ENCODE measurements at places on chromosomes 2 and 18.

GRCh38 chr2:100888601-100889000 lies 68.7 kb downstream of the NPAS2 start:
- no peak for DNase-seq

DNA sequence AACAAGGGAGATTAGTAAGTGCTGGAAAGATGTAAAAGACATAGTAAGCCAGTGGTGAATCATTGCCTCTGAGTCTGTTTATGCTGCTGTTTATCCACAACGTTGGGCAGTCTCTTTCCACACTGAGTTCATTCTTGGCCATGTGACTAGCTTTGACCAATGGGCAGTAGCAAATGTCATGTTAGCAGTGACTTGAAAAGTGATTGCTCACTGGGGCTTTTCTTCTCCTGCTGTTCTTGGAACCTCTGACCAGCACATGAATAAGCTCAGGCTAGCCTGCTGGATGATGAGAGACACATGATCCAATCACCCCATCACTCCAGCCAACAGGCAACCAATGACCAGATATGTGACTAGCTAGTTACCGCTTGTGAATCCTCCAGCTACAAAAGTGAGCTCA lies 360.4 kb downstream of the SLC4A3 start:
- DNase-seq = no peak

DNA sequence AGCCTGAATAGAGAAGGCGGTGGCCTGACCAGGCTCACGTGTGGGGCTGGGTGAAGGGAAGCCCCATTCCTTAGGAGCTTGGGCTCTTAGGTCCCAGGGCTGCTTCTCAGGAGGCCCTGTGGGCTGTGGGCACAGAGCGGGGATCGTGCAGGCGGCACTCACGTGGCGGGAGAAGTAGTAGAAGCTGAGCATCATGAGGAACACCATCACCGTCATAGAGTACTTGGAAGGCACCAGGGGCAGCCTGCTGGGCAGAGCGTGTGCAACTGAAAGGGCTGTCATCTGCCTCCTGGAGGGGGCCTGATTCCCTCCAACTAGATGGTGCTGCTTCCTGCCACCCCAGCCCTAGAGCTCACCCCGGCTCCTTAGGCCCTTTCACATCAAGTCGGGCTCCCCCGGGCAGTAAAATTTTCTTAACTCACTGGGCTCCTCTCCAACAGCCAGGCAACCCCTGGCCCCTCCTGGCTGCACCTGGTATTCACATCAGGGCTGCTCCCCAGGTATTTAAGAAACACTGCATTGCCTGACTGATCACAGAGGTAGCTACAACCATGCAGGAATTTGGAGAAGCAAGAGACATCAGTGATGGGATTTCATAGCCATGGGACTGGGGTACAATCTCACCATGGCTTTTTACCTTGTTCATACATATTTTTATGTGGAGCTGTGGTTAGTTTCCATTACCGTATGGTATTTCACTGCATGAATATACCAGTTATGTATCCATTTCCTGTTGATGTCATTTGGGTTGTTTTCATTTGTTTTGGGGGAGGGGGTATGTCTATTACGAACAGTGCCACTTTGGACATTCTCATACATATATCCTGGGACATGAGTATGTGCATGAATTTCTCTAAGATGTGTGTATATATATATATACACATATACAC lies 32.9 kb downstream of the CENPO start:
- DNase-seq = no peak

DNA sequence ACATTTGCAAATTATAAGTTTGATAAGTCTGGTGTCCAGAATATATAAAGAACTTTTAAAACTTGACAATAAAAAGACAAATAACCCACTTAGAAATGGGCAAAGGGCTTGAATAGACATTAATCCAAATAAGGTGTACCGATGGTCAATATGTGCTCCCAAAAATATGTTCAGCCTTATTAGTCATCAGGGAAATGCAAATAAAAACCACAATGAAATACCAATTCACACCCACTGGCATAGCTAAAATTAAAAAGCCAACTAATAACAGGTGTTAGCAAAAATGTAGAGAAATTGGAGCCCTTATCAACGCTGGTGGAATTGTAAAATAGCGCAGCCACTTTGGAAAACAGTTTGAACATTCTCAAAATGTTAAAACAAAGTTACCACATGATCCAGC lies 79.0 kb upstream of the SCG2 start:
- no peak for DNase-seq

GRCh38 chr2:10170256-10170655 lies 47.7 kb downstream of the RRM2 start:
- DNase-seq = peak; percentile 48

- no peak for DNase-seq
Observed at GRCh38 chr2:194494401-194494800, 1162.6 kb upstream of the SLC39A10 start.

- no peak for DNase-seq
Observed at GRCh38 chr18:75854174-75854573, 426.7 kb upstream of the SMIM21 start.

GRCh38 chr2:46850742-46851141 lies 64.9 kb downstream of the MCFD2 start:
- peak; percentile 84 for DNase-seq

- DNase-seq = no peak
Observed at GRCh38 chr2:127590386-127591190, 55.1 kb downstream of the MYO7B start.

GRCh38 chr2:202410092-202410491 lies 34.0 kb downstream of the BMPR2 start:
- no peak for DNase-seq

DNA sequence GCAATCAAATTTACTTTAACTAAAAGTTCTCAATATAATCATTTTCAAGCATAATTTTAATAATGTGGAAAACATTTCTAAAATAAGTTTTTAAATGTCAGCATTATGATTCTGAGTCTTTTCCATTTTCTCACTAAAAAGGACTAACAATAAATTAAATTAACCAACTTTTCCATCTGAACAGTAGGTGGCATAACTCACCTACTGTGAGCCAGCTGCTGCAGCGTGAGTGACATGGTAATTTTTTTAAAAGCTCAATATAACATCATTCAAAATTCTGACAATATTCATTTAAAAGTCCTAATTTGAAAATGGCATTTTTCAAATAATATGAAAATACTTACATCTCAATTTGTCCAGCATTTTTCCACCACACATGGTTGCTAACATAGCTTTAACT lies 66.5 kb downstream of the DTNB start:
- peak; percentile 31 for DNase-seq

DNA sequence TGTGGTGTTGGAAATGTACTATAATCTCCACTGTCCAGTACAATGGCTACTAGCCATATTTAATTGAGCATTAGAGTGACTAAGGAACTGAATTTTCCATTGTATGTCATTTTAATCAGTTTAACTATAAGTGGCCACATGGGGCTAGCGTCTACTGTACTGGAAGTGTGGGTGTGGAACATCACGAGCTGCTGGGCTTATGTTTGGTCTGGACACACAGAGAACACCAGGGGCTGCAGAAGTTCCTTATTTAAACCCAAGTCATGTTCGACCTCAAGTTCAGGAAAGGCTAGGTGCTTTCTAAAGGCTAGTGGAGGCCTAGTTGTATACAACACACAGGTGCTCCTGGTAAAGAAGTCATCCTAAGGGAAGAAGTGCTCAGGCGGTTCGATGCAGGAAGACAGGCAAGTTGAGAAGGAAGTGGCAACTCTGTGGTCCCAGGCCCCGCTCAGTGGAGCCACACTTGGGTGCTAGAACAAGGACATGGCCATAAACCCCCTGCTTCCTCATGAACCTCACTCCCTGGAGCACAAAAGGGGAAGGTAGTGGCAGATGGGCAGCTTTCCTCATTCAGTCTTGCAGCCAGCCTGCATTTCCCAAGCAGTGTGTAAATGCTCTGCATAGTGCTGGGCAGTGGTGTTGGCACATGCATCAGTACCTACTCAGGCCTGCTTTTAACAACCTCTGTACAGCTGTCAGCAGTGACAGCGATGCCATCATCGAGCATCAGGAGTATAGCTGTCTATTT lies 13.3 kb downstream of the LGALSL start:
- DNase-seq = no peak

DNA sequence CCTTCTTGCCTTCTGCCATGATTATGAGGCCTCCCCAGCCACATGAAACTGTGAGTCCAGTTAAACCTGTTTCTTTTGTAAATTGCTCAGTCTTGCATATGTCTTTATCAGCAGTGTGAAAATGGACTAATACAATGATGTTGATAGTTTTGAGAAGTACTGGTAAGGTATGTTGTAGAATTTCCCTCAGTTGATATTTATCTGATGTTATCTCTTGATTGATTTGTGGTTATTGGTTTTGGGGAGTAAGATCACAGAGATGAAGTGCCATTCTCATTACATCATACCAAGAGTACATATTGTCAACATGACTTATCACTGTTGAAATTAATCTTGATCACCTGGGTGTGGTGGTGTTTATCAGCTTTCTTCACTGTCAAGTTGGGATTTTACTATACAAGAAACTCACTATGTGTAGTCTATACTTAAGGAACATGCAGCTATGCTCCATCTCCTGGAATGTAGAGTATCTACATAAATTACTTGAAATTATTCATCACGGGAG lies 5.1 kb upstream of the SPAG16 start:
- DNase-seq = no peak

DNA sequence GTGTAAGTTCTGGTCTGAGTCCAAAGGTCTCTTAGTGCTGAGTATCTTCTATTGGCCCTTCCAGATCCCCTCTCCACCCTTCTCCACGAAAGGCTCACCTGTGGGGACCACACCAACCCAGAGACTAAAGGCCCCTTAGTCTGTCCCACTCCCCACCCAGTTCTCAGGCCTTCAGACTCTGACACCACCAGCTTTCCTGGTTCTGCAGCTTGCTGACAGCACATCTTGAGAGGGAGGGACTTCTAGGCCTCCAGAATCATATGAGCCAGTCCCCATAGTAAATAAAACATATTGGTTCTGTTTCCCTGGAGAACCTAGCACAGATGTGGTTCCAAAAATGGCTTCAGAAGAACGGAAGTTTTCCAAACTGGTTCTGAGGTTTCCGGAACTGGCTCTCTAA lies 38.5 kb upstream of the KLF11 start:
- no peak for DNase-seq

- DNase-seq = no peak
Observed at GRCh38 chr2:172082105-172082943, 3.0 kb upstream of the DLX1 start.

GRCh38 chr2:1563084-1563857 lies 150.0 kb downstream of the TPO start:
- DNase-seq = no peak

DNA sequence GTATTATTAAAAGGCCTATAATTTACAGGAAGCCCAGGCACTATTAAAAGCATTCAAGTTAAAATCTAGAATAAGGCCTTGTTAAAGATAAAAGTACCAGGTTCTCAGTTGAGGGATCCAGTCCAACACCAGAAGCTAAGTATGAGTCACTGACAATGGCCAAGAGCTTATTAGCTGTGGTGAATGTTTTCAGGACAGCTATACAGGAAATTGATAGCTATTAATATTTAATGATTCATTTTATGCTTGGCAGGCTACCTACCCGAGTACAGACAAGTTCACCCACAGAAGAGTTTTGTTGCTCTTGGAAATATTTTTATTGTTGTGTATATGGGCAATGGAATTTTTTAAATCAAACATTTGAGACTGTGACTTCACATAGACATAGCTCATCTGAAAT lies 729.6 kb upstream of the ZNF804A start:
- DNase-seq = peak; percentile 25

DNA sequence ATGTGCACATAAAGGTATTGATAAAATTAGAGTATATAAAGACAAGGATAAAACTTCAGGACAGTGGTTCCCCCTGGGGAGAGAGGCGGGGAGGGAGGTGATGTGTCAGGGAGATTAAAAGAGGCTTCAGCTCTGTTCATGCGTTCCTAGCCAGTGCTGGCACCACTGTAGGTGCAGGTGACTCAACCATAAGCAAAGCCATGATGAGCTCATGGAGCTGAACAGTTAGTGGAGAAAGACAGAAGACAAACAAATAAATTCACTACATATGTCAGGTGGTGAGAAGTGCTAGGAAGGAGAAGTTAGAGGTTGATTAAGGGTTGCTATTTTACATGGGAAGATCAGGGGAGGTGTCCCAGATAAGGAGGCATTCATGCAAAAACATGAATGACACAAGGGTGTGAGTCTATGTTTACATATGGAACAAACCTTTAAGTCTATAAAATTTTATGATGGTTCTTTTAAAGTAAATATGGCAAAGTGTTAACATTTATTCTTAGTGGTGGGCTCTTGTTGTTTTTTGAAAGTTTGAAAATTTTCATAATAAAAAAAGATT lies 136.0 kb downstream of the ANKRD44 start:
- DNase-seq = no peak

GRCh38 chr2:16767789-16768476 lies 102.3 kb upstream of the CYRIA start:
- DNase-seq = no peak

GRCh38 chr2:208112969-208113368 lies 11.4 kb downstream of the CRYGD start:
- DNase-seq = no peak

- DNase-seq = peak; percentile 17
Observed at GRCh38 chr2:189086710-189087109, 92.9 kb downstream of the COL5A2 start.

- no peak for DNase-seq
Observed at GRCh38 chr2:69817729-69818501, 11.5 kb upstream of the GMCL1 start.

- DNase-seq = no peak
Observed at GRCh38 chr2:69223759-69224511, 163.1 kb downstream of the GFPT1 start.

GRCh38 chr2:158232476-158232875 lies 130.8 kb downstream of the UPP2 start:
- peak; percentile 44 for DNase-seq

- DNase-seq = no peak
Observed at GRCh38 chr2:214265991-214266489, 144.8 kb upstream of the VWC2L start.

DNA sequence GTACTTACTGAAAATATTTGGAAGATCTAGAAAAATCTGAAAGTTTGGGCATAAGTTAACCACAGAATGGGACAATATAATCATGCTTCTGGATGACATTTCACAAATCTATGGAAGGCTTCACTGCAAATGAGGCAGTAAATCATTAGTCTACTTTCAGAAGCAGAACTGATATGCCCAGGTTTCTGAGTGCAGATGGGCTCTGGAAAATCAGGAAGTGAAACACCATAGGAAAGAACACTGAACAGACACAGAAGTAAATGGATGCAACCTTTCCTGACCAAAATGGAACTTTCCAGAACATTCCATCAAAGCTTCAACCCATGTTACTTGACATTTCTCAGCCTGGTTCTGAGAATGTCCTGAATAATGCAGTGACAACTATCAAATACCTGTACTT lies 55.1 kb downstream of the KCNG3 start:
- no peak for DNase-seq

GRCh38 chr18:62526098-62527025 lies 3.5 kb downstream of the ZCCHC2 start:
- peak; percentile 68 for DNase-seq

DNA sequence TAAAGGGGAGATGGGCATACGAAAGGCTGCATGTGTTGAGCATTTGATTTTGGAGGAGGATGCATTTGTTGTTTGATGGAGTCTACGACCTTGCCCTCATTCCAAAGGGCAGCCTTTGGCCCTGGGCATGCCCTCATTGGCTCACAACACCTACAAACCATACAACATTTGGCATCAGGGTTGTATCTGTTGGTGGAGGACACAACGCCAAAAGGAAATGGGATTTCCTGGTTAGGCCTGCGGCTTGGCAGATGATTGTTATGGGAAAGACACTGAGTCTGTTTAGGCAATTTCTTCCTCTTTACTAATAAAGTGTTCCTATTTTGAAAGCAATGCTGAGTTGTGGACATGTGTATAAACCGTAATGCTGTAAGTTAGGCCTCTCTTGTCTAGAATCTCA lies 246.9 kb downstream of the LDLRAD4 start:
- DNase-seq = no peak

GRCh38 chr18:31990823-31991222 lies 27.8 kb upstream of the RNF125 start:
- DNase-seq = no peak
